ENCODE measurements at places on chromosomes 5 and 9.

DNA sequence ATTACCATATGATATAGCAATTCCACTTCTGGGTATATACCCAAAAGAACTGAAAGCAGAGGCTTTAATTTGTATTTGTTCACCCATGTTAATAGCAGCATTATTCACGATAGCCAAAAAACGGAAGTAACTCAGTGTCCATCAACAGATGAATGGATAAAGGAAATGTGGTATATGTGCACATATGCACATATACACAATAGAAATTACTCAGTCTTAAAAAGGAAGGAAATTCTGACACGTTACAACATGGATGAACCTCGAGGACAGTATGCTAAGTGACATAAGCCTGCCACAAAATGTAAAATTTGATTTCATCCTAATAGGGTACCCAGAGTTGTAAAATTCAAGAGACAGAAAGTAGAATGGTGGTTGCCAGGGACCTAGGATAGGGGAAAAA, 54.9 kb downstream of the NUP155 start:
- no peak for DNase-seq

DNA sequence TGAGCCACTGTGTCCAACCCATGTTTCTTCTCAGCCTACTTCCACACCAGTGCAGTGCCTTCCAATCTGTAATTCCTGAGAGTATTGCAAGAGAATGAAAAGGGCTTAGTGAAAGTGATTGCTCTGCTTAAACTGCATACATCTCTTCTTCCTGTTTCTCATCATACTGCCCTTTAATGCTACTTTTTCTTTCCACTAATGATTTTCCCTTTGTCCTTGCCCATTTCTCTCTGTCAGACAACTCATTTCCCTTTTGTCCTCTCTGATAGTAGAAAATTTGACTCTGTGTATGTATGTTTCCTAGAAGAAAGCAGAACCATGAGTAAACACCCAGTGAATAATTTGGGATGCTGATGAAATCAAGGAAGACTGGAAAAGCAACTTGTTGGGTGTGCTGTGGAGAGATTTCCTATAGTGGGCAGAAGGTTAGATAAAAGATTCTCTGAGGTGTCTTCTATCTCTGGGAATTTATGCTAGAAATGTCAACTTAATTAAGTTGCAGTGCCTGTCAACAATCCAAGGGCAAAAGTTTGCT, 102.2 kb upstream of the CHD1 start:
- DNase-seq, result no peak

GRCh38 chr9:16672501-16672900, 198.0 kb downstream of the BNC2 start:
- no peak for DNase-seq

DNA sequence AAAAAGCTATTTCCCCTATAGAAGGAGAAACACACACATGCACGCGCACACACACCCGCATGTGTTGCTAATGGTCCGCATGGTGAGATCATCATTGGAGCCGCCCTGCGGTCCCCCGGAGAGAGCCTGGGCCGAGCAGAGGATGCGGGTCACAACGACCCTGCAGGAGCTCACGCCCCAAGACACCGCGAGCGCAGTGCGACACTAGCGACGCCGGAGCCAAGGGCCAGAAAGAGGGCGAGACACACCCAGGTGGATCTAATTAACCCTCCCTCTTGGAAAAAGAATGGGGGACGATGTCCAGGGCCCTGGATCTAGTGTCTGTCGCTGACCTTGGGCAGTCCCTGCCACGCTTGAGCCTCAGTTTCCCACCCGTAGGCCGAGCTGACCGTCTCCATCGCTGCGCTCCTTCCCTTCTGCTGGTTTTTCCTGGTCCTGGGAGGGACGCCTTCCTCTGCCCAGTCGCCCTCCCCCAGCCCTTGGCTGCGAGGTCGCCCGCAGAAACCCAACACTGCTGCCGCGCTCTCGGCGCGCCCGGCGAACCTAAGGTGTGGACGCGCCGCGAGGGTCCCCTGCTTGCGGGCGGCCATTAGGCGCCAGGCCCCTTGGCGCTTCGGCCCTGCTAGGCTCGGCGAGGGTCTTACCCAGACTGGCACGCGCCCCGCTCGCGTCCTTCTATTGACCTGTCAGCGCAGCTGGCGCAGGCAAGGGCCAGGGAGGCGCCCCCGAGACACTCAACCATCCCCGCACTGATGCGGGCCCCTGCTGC, 47.5 kb upstream of the RNF20 start:
- DNase-seq, result peak; percentile 19

DNA sequence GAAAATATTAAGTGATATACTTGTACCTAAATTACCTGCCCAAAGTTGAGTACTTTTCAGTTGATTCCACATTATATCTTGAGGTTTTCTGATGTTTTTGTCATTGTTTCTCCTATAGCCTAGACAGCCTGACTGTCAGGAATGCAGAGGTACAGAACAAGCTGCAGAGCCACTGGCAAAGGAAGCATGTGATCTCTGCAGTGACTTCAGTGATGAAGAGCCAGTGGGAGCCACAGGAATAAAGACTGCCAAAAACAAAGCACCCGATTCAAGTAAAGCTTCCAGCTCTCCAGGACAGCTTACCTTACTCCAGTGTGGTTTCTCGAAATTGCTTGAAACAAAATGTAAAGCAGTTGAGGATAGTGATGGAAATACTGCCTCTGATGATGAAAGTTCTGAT, 96.3 kb downstream of the ERCC6L2 start:
- DNase-seq, result no peak

DNA sequence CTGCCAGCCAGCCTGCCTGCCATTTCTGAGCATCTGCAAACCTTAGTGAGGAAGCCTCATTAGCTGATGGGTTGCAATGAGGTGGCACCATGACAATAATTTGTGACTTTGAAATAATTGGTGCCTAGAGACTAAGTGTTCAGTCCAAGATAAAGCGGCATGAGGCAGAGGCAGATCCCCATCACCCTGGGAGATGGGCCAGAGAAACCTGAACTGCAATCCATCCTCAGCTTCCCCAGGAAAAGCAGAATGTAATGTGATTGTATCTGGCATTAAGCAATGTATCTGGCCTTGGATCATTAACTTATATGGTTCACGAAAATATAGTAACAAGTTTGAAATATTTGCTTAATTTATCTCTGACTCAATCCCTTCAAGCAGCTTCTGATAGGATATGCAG, 101.0 kb downstream of the SPOCK1 start:
- no peak for DNase-seq

DNA sequence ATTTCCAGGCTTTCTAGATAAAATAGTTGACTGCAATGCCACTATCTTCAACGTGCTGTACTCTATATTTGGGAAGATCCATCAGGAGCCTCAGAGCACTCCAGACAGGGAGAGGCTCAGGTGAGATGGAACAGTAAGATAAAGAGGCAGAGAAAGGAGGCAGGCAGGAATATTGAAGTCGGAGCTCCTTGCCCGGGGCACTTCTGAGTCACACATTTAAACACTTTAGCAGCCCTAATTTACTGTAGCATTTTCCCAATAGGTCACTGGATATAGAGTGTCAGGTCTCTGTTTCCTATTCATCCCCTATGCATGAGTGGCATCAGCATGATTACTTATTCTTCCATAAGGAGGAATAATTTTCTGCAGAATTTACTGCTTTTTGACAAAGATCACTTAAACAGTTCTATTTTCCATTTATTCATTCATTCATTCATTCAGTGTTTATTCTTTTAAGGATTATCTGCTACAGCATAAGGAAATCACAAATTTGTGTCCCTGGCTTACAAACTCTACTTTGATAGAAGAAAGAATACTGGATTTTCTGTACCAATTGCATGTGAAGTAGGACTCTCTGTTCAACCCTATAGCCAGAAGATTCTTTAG, 170.7 kb downstream of the MAPKAP1 start:
- no peak for DNase-seq

GRCh38 chr9:91038483-91039124, 237.0 kb downstream of the SYK start:
- no peak for DNase-seq

DNA sequence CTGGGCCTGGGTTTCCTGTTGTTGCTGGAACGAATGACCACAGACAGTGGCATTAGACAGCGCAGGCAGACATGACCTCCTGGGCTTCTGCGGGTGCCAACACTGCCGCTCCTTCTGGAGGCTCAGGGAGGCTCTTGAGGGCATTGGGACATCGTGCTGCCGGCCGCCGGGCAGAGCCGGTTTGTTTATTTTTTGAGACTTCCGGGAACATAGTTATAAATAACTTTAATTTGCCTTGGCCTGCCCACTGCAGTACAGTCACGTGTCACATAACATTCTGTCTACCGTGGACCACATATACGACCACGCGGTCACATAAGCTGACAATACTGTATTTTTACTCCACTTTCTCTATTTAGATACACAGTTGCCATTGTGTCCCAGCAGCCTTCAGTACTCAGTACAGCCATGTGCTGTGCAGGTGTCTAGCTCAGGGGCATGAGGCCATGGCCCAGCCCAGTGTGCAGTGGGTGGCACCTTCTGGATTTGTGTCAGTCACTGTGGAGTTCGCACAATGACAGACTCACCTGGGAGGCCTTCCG, 8.2 kb upstream of the TOR4A start:
- DNase-seq, result no peak

GRCh38 chr9:92196909-92197308, 81.7 kb upstream of the SPTLC1 start:
- peak; percentile 59 for DNase-seq

GRCh38 chr9:29456940-29457339, 1883.7 kb upstream of the C9orf72 start:
- no peak for DNase-seq

DNA sequence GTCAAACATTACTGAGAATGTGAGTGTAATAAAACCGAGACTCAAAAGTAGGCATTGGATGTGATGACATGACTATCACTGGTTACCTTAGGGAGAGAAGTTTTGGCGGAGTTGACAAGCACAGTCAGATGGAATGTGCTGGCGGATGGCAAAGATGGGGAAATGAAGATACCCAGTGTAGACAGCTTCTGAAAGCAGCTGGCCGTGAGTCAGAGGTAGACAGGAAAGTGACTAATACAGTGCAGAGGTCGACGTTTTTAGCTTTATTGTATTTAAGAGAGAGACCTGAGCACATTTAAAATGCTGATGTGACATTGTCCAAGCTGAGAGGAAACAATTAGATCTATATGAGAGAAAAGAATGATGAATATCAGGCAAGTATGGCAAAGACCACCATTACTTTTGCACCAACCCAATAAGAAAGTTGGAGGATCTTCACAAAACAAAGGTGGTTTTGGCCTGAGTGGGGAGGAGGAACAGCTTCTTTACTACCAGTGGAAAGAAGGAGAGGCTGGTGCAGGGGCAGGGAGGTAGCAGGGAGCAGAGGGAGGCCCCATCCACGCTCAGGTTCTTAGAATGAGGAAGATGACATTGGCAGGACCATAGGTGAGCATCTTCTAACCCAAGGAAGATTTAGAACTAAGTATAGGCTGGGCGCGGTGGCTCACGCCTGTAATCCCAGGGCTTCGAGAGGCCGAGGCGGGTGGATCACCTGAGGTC, 36.7 kb upstream of the KCNIP1 start:
- peak; percentile 86 for DNase-seq

DNA sequence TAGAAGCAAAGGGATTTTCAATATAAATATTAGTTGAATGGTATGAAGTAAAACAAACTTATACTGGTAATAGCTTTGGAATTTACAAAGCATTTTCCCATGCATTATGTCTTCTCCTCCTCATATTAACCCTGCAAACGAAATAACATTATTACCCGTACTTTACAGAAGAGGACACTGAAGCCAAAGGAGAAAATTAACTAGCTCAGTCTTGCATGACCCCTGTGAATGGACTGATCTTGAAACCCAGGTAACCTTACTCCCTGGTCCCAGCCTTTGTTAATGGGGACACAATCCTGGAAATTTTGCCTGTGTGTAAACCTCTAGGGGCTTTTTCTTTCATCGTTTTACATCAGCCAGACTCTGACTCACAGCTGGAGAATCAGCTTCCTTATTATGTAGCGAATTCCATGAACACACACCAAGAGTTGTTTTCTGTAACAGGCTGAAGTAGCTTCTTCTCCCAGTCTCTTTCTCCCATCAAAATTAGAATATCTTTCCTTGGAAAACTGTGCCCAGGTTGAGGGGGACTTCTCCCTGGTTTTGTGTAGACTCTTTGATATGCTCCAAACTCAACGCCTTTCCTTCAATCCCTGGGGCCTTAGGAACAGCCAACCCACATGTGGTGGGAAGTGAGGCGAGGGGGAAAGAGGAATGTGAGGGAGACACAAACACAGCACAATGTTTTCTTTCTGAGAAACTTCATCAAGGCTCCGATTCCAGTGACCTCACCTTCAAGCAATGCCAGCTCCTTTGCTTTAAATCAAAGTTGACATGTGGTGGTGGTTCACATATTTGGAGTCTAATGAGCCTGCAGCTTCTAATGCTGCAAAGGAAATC, 480.9 kb upstream of the PAPPA start:
- DNase-seq, result peak; percentile 75

GRCh38 chr5:103569313-103570060, 6.9 kb upstream of the NUDT12 start:
- DNase-seq, result no peak

GRCh38 chr5:138082033-138082432, 1.8 kb upstream of the WNT8A start:
- DNase-seq, result no peak

DNA sequence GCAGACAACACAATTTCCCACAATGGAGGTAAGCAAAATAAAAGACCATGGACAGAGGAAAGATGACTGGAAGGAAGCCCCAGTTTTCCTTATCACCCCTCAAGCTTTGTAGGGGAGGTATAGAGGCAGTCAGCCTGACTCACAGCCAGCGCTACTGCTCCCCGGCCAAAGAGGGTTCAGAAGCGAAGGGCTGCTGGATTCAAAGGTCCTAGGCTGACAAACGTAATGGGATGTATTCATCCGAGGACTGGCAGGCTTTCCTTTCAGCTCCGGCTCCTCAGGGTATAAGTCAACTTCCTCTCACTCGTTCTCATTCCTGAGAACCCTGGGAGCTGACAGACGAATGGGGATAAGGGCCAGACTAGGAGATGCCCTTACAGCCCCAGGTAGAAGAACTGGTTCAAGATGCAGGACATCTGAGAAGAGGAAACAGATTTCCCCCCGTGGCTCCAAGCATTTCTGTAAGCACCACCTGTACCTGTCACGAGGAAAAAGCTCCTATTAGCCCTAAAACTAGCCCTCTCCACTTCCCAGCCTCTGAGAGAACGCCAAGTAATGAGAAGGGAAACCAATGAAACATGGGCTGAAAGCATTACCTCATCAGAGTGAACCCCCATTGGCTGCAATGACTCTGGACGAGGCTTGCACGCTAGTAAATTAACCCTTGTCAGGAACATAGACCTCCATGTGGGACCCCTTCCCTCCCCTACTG, 22.1 kb upstream of the FAM13B start:
- no peak for DNase-seq
